MCF 10A (cell line): ENCODE measurements at places on chromosomes 5 and 9. TPM values are rescaled to one million over a fixed set of nuclear protein-coding genes. Genes with fewer than 3 reads are reported as not detected.
A peak's percentile ranks its signal among the peaks of the same experiment; 100 is the strongest.

Gene SAPCD2
- 5.7 and 15.7 TPM in 2 replicates for total RNA-seq

Gene IFNA14
- total RNA-seq, result not detected in 2 replicates

Gene BTNL3
- total RNA-seq, result not detected in 2 replicates

Gene RIC1
- total RNA-seq, result 21.3 and 23.1 TPM in 2 replicates

GRCh38 chr9:9951556-9952160, 661.1 kb downstream of the PTPRD start:
- no peak for DNase-seq

GRCh38 chr9:92147852-92148180, 32.6 kb upstream of the SPTLC1 start:
- DNase-seq, result no peak

DNA sequence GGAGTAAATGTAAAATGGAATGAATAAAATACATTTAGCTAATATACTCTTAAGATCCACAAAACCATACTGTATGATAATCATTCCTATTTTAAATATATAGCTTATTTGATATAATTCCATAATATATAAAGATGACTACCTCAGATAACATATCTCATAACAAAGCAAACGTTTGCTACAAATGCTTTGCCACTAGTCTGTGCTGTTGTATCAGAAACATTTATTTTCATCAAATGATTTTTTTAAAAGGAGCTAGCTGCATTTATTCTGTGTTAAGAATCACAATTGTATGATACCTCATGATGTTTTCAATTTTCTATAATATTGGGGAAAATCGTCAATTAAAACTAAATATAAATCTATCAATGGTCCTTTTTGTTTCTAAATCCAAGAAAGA, 567.2 kb downstream of the PTPRD start:
- peak; percentile 22 for DNase-seq

DNA sequence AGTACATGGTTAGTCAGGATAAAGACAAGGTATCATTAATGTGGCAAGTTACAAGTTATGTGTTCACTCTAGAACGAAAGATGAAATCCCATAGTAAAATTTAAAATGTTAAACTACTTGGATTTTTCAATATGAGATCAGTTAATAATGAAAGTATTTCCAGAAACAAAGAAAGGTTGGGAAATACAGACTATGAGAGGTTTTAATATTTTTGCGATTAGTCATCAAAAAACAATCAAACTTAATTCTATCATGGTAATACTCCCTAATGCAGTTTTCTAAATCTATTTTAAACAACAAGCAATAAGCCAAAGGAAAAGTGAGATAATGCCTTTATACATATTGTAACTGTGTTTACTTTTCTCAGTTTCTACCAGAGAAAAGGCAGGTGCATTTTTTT, 10.6 kb downstream of the CDH12 start:
- peak; percentile 23 for DNase-seq

DNA sequence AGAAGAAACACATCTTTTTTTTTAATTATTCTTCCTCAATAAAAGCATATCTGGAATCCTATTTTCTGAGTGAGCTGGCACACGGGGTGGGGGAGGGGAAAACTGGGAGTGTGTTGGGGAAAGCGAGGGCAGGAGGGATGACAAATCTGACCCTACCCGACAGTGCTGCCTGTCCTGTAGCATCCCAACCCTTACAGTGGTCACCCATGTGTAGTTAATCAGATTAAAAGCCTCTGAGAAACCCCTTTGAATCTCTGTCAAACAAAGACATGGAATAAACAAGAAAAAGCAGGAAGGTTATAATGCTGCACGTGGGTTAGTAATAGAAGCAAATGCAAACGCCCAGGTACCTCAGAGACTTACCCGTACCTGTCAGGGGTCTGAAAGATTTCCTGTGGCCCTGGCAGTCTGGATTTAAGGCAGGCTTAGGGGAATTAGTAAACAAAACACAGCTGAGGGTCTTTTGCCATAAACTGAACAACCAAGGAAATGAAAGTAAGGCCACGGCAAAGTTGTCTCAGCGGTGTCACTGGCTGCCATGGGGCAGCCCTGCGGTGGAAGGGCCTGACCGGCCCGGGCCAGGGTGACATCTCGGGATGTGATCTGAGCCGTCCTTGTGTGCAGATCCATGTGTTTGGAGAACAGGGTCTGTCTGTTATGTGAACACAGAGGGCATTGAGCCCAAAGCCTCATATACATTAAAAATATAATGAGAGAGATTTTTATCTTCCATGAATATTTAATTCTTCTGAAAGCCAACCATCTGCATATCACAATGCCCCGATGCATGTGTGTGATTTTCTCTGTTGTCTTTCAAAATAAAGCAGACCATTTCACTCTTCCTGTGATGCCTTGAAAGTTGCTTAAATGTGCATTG, 308.2 kb downstream of the ZNF608 start:
- DNase-seq, result no peak

- DNase-seq, result no peak
Observed at GRCh38 chr9:68949271-68950000, 64.5 kb downstream of the PRKACG start.

GRCh38 chr9:108691614-108692013, 164.2 kb downstream of the ACTL7B start:
- DNase-seq, result peak; percentile 55
